ENCODE measurements at places on chromosomes 3 and 15.

GRCh38 chr3:52524752-52525679 is 8.6 kb downstream of the NT5DC2 start:
- DNase-seq: no peak

DNA sequence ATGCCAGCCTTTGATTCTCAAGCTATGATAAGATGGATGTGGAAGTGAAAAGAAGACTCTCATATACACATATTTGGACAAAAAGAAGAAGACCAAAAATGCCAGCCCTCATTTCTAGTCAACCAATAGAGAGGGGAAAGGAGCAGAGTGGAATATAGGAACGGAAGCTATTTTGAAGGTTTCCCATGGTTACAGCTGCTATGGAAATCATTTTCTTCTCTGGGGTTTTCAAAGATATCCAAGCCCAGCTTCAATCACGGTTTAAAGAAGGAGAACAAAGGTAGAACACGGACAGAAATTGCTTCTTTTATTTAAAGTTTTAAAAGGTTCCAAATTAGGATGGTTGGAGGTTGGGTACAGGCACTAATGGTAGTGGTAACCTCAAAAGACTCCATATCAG is 181.0 kb upstream of the PRICKLE2 start:
- no peak for DNase-seq

GRCh38 chr3:187072511-187072910 is 66.8 kb downstream of the RPL39L start:
- no peak for DNase-seq

DNA sequence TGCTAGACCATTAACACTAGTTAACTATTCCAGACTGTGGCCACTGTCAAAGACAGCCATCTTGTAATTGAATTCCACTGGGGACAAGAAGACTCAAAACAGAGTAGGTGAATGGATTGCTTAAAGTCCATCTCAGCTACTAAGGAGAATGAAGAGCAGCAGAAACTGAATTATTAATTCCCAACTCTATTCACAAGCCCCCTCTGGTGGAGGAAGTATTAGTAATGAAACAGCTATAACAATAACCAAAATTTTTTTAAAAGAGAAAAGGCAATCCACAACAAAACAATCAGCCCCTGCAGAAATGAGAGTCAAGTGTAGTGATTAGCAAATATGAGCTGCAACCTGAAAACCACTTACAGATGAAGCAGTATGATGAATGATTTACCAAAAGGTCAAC is 302.8 kb downstream of the FHIT start:
- no peak for DNase-seq

DNA sequence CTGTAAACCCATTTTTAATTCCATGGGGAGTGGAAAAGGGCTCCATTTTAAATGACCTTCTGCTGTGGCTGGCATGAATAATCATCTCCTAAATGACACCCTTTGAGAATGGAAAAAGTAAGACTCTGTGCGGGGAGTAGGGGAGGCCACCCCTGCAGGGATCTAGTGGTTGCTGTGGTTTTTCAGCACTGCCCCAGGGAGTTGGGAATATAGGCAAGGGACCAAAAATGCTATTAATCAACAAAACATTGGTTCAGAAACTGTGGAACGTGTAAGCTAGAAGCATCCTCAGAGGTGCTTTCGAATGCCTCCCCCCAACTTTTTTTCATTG is 30.1 kb upstream of the ADAMTS7 start:
- no peak for DNase-seq

GRCh38 chr3:151467069-151467468 is 6.2 kb upstream of the IGSF10 start:
- no peak for DNase-seq

DNA sequence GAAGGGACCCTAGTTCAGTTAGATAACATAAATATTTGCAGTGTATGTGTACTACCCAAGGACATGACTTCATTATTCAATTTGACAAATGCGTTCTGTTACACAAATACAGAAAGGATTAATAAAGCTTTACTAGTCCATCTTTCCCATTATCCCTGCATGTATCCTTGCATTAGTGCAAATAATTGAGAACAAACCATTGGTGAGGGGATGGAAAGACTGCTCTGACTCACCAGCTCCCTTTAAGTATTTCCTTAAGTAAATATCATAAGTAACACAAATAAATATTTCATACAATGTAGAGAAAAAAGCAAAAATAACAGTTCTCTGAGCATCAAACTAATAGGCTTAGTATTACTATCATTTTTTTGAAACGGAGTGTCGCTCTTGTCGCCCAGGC is 1.9 kb upstream of the GPD1L start:
- DNase-seq: no peak

GRCh38 chr3:23288286-23288685 is 85.2 kb downstream of the UBE2E2 start:
- DNase-seq: no peak

- DNase-seq: no peak
Observed at GRCh38 chr15:101178479-101178878, 73.4 kb downstream of the CHSY1 start.

- DNase-seq: no peak
Observed at GRCh38 chr3:165644331-165644730, 192.9 kb downstream of the BCHE start.

GRCh38 chr3:62479326-62479725 is 106.0 kb upstream of the FEZF2 start:
- no peak for DNase-seq

GRCh38 chr15:95501865-95502264 is 828.6 kb upstream of the NR2F2 start:
- DNase-seq: no peak

- peak; percentile 93 for DNase-seq
Observed at GRCh38 chr3:153160451-153161137, 1.4 kb upstream of the RAP2B start.

GRCh38 chr3:42387802-42388651 is 22.4 kb downstream of the LYZL4 start:
- peak; percentile 53 for DNase-seq

DNA sequence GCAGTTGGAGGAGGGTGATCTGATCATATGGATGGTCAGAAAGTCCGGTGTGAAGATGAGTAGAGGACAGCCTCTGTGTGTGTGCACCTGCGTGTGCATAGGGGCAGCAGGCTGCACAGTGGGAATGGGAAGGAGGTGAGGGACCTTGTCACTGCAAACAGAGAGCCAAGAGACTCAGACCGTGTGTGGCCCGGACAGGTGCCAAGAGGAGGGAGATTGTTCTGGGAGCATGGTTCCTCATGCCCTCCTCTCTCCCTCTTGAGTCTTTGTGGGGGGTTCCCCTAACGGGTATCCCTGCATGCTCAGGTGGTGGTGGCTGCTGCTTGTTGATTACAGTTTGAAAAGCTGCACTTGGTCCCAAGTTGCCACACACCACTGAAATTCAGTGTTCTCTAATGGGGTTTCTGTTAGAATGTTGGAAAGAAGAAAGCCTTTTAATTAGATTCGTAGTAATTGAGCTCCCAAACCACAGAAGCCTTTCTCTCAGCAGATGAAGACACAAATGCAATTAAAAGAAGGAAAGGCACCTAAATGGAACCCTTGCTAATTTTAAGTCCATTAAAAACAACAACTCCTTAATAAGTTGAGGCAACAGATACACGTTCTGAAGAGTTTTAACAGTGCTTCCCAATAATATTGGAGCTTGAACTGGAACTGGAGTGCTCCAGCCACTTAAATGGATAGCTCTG is 68.9 kb downstream of the CHRNA7 start:
- DNase-seq: no peak

DNA sequence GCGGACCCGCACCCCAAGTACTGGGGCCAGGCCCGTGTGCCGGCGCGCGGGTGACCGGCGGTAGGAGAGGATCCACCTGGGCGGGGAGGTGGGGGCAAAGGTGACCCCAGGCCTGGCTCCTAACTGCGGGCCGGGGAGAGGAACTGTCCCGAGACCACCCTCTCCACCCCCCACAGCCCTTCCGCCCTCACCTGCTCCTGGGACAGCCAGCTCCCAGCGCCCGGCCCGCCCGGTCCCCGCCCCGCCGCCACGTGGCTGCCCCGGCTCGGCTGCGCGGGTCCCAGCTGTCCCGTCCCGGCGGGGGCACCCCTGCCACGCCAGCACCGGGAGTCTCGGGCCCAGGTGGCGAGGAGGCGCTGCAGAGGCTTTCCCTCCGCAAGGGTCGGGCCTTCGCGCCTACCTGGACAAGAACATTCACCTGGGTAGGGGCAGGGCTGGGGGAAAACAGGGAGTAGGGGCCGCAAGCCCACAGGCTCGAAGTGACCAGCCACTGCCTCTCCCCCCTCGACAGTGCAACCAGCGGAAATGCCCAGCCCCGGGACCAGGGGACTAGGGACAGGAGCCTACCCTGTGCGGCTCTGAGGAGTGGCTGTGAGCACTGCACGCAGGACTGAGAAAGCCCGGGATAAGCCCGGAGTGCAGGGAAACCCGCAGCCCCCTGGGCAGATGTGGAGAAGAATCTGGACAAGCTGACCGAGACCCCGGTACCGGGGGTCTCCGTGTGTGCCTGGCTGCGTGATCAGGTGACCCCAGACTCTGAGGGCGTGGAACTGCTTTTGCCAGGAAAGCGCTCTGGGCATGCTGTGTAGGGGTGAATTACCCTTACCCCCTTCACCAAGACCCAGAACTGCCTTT is at the start of gene SLC12A8:
Gene SLC12A8, minus strand, starts transcription at position 240 of the 855 bp plus-strand sequence. CDS start 1,399 bp downstream, outside the sequence.
- no peak for DNase-seq

DNA sequence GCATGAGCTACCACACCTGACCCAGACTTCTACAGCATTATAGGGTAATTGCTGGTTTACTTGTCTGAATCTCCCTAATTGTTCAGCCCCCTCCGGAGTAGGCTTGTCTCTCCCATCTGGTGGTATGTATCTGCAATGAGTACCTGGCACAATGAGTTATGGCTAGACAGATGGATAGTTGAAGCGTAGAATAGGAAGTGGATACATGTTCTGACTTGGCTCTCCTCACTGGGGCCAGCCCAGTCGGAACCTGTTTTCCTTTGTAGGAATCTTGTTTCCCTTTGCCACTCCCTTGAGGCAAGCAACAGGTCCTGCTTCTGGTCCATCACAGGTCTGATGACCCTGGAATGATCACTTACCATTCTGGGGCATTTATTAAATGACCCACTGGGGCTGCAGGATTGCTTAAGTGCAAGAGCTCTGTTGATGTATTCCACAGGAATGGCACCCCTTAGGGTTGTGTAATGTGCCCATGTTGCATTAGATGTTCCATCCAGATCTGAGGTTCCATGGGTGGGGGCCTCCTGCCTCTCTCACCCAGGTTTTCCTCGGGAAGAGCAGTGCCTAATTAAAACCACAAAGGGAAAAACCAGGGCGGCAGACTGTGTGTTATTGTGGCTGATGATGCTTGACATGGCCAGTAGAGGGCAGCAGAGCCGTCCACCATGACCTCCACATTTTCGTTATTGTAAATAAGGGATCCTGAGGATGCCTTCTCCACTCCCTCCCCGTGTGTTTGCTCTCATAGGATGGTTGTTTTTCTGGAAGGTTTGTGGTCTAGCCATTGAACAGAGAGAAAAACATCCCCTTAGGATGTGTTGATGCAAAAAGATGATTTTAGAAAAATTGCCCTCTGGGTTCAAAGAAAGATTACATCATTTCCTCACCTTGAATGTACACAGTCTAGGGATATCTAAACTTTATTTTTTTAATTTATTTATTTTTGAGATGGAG is 58.0 kb downstream of the CMTM8 start:
- peak; percentile 60 for DNase-seq

- peak; percentile 86 for DNase-seq
Observed at GRCh38 chr3:16741103-16741758, 136.0 kb upstream of the DAZL start.

- DNase-seq: peak; percentile 63
Observed at GRCh38 chr3:9211155-9211950, 38.1 kb downstream of the SRGAP3 start.

GRCh38 chr15:74043425-74044266 is 38.7 kb downstream of the GOLGA6A start:
- no peak for DNase-seq

DNA sequence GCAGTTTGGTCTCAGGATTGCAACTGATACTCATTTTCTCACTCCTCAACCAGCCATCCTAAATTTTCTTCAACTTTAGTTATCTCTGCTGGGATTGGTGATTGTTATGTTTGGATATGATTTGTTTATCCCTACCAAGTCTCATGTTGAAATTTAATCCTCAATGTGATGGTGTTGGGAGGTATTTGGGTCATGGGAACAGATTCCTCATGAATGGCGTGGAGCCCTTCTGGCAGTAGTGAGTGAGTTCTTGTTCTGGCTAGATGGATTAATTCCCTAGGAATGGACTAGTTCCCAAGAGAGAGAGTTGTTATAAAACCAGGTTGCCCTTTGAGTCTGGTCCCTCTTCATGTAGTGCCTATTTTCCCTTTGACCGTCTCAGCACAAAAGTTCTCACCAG is 399.9 kb downstream of the SQOR start:
- DNase-seq: no peak

- no peak for DNase-seq
Observed at GRCh38 chr3:56761887-56762651, 39.7 kb downstream of the ARHGEF3 start.

- no peak for DNase-seq
Observed at GRCh38 chr3:191340966-191341365, 10.6 kb upstream of the UTS2B start.

GRCh38 chr3:39147711-39148434 is 5.5 kb downstream of the CSRNP1 start:
- peak; percentile 61 for DNase-seq

GRCh38 chr3:156760333-156760732 is 65.8 kb upstream of the LEKR1 start:
- DNase-seq: no peak

DNA sequence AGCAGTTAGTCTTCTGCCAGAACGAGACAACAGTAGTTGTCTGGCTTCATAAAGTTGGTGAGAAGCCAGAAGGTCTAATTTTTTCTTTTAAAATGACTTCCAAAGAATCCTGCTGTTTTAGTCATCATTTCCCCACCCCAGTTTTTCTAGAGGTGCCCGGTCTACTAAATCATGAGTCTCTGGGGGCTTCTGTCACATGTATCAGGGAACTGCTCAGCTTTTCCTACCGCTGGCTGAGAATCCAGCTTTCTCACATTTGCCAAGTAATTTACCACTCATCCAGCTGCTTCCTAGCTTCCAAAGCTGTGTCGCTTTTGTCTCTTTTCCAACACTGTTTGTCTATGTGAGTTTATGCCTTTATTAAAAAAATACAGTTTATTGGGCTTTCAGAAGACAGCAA is 183.3 kb downstream of the NSUN3 start:
- no peak for DNase-seq

- DNase-seq: peak; percentile 61
Observed at GRCh38 chr3:46284981-46285683, 42.9 kb downstream of the CCR3 start.

- DNase-seq: peak; percentile 89
Observed at GRCh38 chr3:128805772-128806171, 73.6 kb upstream of the ACAD9 start.

DNA sequence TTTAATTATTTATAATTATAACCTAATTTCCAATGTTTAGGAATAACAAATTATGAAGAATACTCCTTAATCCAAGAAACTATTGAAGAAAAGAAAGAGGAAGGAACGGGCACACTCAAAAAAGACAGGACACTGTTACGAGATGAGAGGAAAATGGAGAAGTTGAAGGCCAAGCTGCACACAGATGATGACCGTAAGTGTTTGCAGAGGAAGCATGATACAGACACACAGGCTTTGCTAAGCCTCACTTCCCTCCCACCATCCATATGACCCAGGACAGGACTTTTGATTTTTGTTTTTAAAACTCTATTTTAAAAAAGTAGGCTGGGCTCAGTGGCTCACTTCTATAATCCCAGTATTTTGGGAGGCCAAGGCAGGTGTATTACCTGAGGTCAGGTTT is 389.4 kb upstream of the TPM1 start:
- DNase-seq: no peak

GRCh38 chr15:28960979-28961378 is 75.2 kb downstream of the APBA2 start:
- DNase-seq: peak; percentile 96

GRCh38 chr3:44056446-44057240 is 185.0 kb upstream of the TOPAZ1 start:
- no peak for DNase-seq

Data from ELR (cell line).